ENCODE measurements at places on chromosomes 1 and 21. TPM values are rescaled to one million over a fixed set of nuclear protein-coding genes. Genes with fewer than 3 reads are reported as not detected.
A peak's percentile ranks its signal among the peaks of the same experiment; 100 is the strongest.

DNA sequence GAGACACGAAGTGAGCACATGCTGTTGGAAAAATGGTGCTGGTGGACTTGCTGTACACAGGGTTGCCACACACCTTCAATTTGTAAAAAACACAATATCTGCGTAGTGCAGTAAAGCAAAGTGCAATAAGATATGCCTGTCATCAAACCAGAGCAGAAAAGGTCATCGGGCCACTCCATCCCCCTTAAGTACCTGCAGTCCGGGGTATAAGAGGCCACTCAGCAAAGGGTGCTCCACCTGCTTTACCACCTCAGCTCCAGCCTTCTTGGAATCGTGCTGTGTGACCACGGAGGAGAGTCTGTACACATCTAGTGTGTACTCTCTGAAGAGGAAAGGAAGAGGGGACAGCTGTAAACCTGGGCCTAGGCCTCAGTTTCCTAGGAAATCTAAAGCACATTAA lies 10.9 kb downstream of the YARS1 start:
- H3K27me3 ChIP-seq: no peaks in the 10 kb centered on the region
- no peak overlapping the region for H3K27ac ChIP-seq
- H3K4me1 ChIP-seq: peaks cover 6% of the 10 kb centered on the region
- H3K4me3 ChIP-seq: no peak overlapping the region
- DNase-seq: no peak
- H3K36me3 ChIP-seq: no peaks in the 10 kb centered on the region

DNA sequence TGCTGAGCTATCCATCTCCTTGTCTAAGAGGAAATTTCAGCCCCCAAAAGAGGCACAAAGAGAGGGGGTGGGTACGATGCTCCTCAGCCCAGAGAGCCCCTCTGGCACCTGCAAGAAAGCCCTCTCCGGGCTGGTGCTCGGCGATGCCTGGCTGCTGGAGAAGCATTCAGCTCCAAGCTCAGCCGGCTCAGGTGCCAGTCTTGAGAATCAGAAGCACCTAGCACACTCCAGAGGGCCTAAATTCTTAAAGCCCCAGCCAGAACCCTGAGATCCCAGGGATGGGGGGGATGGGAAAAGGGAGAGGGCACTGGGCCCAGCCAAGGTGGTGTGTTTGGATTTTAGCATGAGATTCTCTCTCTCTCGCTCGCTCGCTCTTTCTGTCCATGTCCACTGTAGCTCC lies 2.9 kb downstream of the GRIK3 start:
- DNase-seq: no peak
- no peaks in the 10 kb centered on the region for H3K27me3 ChIP-seq
- H3K36me3 ChIP-seq: no peaks in the 10 kb centered on the region
- no peak overlapping the region for H3K27ac ChIP-seq
- H3K4me1 ChIP-seq: no peaks in the 10 kb centered on the region

- no peaks in the 10 kb centered on the region for H3K36me3 ChIP-seq
- no peak overlapping the region for H3K27ac ChIP-seq
- no peak overlapping the region for H3K4me3 ChIP-seq
Observed at GRCh38 chr1:184691719-184692324, 62.8 kb downstream of the EDEM3 start.

DNA sequence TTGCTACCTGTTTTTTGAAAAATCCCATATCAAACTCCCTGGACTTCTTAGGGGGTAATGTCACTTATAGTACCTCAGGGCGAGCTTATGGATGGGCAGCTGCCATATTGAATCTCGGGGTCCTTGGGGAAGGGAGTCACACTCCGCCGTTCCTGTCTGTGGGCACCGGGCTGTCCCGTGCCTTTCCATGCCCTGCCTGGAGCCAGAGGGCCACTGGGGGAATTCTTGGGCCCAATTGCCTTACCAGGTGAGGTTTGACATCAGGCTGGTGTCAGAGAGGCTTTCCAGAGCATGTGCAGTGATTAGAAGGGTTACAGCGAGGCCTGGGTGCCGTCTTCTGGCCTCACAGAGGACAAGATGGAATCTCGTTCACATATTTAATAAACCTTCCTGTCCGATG lies 28.8 kb downstream of the QSOX1 start:
- no peak for DNase-seq
- H3K36me3 ChIP-seq: no peaks in the 10 kb centered on the region
- H3K4me1 ChIP-seq: no peaks in the 10 kb centered on the region

- no peak overlapping the region for H3K4me3 ChIP-seq
- H3K27ac ChIP-seq: no peak overlapping the region
- no peaks in the 10 kb centered on the region for H3K27me3 ChIP-seq
- peak; percentile 37 for DNase-seq
Observed at GRCh38 chr1:158506369-158506987, 34.5 kb downstream of the OR10R2 start.

Gene WNT3A
- 0.09 TPM for total RNA-seq

Gene CYP4A22
- not detected for total RNA-seq

Data from Caco-2 (cell line).